GM23248 (cell line): ENCODE measurements at places on chromosomes 1 and 21.

DNA sequence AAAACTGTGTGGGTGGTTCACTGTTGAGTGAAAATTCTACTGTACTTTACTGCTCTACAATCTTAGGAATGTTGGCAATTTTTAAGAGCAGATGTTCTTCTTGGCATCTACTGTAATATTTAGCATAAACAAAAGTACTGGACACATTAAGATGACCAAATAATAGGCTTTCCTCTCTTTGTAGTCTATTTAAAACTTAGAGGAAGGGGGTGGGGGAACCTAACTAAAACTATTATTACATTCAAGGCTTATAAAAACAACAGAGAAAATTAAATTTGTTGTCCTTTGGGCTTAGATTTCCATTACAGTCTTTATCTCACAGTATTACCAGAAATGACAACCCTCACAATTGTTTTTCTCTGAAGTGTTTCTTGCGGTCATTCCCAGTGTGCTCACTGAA is 181.2 kb downstream of the PLPPR4 start:
- DNase-seq: peak; percentile 76

GRCh38 chr1:100445565-100445964 is 92.4 kb upstream of the GPR88 start:
- DNase-seq: no peak

GRCh38 chr1:227869279-227869842 is 53.9 kb downstream of the PRSS38 start:
- DNase-seq: peak; percentile 46

DNA sequence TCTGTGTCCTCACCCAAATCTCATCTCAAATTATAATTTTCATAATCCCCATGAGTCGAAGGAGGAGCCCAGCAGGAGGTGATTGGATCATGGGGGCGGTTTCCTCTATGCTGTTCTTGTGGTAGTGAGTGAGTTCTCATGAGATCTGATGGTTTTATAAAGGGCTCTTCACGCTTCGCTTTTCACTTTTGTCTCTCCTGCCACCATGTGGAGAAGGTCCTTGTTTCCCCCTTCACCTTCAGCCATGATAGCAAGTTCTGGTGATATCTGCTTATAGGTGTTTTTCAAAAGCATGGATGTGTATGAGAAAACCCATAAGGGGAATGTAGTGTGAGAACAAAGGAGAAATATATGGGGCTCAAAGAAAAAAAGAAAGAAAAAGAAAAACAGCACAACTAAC is 405.9 kb upstream of the RGS18 start:
- DNase-seq: no peak

DNA sequence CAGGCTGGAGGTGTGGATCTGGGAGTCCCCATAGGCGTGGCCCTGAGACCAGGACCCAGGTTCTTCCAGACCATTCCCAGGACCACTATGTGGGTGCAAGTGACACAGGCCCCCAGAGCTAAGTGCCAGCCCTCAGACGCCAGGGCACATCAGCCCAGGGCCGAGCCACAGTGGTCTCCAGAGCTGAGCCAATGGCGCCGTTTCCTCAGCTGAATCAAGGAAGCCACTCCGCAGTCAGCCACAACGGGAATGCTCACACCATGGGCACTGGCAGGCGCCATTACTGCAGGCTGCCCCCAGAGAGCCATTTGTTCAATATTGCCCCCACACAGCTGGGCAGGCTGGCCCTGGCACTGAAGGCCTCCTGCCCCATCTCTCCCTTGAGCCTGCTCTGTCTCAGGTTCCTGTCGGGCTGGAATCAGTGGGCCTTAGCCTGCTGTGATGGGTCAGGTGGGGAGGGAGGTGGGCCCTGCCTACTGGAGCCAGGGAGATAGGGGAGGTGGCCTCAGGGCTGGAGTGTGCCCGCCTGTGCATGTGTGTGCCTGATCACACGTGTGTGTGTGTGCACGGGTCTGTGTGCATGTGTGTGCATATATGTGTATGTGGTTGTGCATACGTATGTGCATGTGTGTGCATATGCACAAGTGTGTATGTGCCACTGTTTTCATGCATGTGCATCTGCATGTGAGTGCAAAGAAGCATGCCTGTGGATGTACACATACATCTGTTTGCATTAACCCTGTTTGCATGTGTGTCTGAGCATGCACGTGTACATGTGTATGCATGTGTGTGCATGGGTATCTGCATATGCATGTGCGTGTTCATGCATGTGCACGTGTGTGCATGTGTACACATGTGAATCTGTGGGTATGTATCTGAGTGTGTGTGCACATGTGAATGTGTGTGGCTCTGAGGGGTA is 6.1 kb downstream of the GJC2 start:
- DNase-seq: no peak

GRCh38 chr1:14500041-14500440 is 98.4 kb upstream of the KAZN start:
- no peak for DNase-seq

GRCh38 chr1:151760597-151761385 is 2.5 kb downstream of the MRPL9 start:
- no peak for DNase-seq

GRCh38 chr1:26378088-26378878 is 5.7 kb upstream of the ZNF683 start:
- DNase-seq: peak; percentile 93

DNA sequence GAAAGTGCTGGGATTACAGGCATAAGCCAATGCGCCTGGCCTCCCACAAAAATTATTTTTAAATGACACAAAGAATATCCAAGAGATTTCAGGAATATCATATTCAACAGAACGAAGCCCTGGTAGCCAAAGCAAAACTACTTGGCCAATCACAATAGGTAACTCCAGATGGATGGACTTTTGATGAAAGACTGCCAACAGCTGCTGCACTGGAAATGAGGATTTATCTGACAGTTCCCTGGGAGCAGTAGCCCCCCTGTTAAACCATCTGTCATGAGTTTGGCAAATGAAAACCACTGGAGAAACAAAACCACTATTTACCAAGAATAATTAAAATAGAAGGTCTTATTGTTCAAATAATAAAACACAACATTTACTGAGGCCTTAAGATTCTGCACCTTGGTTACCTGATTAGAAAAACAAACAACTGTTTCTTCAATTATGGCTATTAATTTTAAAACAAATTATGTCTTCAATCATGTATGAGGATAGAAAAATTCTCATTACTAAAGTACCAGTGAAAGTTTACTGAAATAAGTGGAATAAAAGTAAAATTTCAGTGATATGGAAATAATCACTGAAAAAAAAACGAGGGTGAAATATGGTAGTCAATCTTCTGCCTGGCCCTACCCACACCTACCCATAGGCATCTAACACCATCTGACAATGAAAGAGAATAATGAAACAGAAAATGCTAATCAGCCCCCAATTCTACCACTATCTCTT is 34.3 kb upstream of the PSMG1 start:
- no peak for DNase-seq

- DNase-seq: peak; percentile 39
Observed at GRCh38 chr1:112083487-112083886, 94.0 kb upstream of the KCND3 start.

DNA sequence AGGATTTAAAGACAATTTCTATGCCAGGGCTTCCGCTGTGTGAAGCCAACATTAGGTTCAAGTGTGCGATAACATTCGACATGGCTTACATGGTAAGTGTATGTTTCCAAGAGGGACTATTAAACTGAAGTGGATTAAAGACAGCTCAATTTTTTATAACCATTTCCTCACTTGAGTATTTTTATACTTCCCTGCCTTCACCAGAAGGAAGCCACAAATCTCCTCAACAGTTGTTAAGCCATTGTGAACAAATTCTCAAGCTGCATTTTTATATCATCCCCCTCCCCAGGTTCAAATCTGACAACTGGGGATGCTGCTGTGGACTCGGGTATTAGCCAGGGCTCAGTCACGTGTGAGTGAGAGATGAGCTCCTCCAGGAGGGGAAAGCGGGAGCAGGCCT is 116.3 kb downstream of the RHOU start:
- no peak for DNase-seq

DNA sequence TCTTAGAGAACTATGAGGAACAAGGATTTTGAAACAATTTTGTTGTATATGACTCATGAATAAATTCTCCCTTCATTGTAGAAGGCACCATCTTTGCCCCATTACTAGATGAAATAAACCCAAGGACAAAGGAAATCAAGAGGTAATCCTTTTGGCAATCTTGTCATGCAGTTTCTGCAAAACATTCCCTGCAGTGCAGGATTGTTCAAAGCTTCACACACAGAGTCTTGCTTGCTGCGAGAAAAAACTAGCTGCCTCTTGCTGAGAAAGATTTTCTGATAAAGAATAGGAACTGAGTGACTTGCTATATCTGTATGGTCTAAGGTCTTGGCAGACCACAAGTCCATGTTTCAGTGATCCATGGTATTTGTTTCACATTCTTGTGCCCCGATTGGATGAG is 657.4 kb upstream of the ADGRL4 start:
- no peak for DNase-seq
